NCI-H69 (cell line): ENCODE measurements at places on chromosomes 11 and 22.

DNA sequence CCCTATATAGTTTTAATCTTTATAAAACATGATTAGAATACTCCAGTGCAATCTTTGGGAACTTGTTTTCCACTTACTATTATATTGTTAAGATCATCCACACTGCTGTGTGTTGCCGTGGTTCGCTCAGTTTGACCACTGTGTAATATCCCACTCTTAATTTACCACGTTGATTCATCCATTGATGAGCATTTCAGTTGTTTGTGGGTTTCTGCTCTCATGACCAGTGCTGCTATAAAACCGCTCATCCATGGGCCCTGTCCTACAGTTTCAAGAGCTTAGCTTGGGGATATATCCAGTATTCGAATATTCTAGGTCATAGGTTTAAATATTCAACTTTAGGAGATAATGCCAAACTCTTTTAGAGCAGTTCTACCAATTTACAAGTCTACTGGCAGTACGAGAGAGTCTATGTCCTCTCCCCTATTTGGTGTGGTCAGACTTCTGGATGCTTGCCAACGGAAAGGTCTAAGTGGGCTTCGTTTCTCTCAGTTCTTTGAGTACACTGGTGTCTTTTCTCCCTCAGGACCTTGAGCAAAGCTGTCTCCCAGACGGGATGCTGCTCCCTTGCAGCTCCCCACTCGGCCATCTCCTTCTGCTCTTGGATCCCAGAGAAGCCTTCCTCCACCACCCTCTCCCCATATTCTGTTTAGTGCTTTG, 94.9 kb upstream of the ALX4 start:
- DNase-seq, result no peak

GRCh38 chr11:122983438-122984185, 2.0 kb upstream of the BSX start:
- peak; percentile 78 for DNase-seq

GRCh38 chr11:123054301-123055065, 7.5 kb downstream of the HSPA8 start:
- peak; percentile 88 for DNase-seq

GRCh38 chr11:121328967-121329679, 36.6 kb downstream of the SC5D start:
- no peak for DNase-seq

DNA sequence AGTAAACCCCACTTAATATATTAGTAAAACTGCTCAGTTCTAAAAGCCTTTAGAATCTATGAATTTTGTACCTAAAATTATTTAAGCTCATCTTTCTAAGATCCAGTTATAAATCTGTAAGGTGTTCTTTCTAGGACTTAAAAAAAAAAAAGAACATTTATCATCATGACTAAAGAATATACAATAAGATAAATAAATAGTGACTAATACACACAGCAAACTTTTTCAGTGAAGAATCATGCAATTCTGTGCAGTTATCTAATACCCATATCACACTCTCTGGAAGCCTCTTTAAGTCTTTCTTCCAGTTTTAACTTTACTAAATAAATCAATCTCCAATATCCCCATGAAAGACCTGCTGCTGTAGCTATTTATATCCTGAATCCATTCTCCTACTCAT, 59.8 kb downstream of the CEP57 start:
- DNase-seq, result no peak

DNA sequence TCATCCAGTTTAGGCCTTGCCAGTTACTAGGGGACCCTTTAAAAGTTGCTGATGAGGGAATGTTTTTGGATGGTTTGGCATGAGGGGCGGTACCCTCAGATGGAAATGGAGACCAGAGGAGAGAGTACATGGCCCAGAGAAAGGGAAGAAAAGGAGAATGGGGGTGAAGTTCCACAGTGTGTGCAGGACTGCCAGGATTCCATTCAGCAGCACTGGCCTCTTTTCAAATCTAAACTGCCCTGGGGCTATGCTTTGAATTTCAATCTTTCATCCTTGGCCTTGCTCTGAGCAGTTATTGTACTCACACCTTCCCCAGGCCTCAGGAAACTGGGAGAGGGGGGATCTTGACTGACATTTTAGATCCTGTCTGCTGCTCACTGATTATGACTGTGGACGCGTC, 3.0 kb downstream of the SLC3A2 start:
- peak; percentile 21 for DNase-seq

DNA sequence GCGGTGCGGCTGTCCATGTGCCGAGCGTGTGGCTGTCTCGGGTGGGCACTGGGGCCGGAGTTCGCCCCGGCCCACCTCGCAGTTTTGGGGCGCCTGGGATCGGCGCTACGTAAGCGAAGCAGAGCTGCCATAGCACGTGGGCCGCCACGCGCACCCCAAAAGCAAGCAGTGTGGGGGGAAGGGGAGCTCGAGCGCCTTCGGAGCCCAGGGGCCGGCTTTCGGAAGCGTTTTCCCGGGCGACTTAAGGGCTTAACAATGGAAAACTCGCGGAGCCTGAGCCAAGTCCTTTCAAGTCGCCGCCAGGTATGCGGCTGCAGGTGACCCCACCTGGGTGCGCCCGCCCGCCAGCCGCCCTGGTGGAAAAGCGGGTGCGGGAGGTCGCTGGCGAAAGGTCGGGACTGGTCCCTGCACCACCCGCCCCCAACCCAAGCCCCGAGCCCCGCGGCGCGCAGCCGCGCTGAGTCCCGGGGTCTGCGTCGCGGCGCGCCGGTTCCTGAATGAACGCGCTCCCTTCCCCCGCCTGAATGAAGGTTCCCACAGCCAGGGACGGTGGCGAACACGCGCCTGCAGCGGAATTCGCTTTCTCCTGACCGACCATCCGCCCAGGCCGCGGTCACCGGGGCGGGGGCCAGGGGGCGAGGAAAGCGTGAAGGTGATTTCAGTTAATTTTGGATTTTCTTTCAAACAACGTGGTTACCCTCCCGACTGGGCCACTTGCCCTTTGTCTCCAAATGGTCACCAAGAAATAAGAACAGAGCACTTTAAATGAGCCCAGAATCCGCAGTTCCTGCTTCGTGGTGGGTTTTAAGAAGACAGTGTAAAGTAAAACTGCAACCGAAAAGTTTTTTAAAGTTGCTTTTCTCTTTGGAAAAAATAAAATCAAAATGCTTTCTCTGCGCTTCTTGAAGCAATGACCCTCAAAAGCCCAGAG, 2.8 kb upstream of the CCND1 start:
- peak; percentile 71 for DNase-seq

DNA sequence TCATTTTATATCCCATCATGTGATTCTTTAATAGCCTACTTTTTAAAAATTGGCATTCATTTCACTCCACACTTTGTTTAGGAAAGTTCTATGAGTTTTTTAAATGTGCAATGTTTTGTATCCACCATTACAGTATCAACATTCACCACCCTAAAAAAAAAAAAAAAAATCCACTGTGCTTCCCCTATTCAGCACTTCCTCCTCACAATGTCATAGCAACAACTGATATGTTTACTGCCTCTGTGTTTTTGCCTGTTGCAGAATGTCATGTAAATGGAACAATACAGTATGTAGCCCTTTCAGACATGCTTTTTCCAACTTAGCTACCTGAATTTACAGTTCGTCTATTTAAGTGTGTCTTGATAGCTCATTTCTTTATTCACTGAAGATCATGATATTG, 754.2 kb downstream of the FAM181B start:
- DNase-seq, result no peak

DNA sequence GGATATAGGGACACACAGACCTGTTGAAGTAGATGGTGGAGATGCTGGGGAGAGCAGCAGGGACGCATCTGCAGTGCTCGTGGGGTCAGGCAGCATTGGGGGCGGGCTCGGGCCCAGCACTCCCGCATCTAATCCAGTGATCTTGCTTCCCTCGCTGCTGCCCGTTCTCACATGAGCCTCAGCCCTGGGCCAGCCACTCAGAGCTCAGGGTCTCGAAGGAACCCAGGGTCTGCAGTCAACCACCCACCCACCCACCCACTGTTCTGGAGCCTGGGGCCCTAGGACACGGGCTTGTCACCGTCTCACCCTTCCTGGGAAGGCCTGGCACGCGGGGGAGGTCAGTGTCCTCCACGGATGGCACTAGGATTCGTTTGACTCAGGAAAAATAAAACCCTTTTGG, 406.0 kb downstream of the TBC1D22A start:
- DNase-seq, result no peak

GRCh38 chr22:42065438-42066125, 5.0 kb downstream of the NAGA start:
- DNase-seq, result no peak

DNA sequence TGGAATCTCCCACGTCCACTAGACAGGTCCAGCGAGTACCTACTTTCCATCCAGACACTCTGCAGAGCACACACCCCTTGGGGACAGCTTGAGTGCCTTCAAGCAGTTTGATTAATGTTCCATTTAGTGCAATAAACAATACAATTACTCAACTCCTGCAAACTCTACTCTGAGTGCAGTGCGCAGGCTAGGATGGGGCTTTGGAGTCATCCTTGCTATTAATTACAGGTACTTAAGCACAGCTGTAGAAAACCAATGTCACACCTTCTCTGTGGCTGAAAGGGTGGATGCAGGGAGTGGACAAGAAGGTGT, 82.6 kb downstream of the MN1 start:
- no peak for DNase-seq
